ENCODE measurements at places on chromosomes 16 and 17.

GRCh38 chr16:2090777-2091546 is 43.2 kb downstream of the TSC2 start:
- DNase-seq = peak; percentile 78

DNA sequence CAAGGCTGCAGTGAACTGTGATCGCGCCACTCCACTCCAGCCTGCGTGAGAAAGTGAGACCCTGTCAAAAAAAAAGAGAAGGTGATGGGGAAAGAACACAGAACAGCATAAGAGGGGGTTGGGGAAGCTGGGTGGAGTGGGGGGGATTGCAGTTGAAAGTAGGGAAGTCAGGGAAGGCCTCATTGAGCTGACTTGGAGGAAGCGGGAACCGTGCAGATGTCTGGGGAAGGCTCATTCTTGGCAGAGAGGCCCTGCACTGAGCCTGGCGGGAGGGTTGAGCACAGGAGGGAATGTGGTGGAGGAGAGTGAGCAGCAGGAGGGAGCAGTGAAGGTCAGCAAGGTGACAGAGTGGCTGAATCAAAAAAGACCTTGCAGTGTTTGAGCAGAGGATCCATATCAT is 26.9 kb downstream of the IL4R start:
- no peak for DNase-seq

GRCh38 chr17:34797720-34798119 is 163.5 kb downstream of the CCT6B start:
- DNase-seq = no peak

DNA sequence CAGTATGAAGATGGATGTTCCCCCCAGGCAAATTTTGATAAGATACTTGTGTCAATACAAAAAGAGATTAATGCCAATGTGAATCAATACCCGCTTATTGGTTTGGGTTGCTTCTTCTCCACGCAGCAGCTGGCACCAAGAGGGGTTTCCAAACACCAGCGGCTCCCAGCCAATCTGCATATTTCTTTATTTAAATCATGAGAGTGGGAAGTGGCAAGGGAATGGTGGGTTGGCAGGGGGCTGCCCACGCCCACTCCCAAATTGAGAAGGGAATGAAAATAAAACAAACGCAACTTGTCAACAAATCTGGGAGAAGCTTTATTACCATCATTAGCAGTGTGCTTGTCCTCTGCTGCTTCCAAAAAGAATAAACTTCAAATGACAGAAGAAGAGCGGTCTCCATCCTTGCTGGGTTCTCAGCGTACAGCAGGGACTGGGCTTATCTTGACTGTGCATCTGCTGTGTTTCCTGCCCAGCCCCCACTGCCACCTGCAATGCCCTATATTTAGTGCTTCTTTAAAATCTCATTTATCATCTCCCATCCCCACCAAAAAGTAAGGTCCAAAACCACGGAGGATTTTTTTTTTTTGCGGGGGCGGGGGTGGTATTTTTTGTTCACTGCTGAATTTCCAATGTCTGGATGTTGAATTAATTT is 34.9 kb upstream of the C16orf78 start:
- no peak for DNase-seq

DNA sequence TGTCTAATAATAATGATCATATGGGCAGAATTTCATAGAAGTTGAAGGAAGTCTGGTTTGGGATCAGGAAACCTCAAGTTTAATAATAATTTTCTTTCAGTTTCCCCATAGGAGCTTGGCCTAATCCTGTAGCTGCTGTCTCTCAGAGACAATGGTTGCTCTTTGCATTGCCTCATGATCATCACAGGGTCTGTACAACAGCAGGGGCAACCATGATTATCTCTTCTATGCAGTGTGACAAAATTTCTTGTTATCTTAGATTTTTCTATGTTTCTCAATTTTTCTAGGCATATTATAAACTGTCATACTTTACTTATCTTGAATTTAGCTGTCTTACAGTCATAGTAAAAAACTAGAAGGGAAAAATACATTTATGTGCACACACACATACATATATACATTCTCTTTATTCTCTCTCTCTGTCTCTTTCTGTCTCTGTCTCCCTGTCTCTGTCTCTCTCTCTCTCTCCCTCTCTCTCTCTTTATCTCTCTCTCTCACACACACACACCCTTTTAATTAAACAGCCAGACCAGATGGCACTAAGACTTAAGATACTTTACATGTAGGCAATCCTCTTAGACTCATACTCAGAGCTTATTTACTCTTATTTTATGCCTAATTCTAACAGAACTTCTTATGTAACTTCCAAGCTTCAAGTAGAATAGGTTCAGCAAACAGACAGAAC is 30.5 kb downstream of the SMIM36 start:
- no peak for DNase-seq

DNA sequence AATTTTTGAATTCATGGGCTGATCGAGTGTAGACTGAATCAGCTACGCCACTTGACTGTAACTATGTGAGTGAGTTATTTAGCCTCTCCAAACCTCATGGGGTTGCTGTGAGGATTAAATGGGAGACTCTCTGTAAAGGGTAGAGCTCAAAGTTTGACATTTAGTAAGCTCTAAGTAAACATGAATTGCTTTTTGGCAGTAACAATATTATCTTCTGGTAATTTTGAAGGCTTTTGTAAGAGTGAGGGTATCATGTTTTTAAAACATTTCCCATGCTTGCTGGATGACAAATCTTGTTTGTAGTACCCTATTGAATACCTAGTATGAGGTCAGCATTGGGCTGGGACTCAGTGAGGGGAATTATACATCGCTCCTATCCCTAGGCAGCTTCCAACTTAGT is 35.3 kb downstream of the MRTFB start:
- no peak for DNase-seq

- DNase-seq = no peak
Observed at GRCh38 chr17:67585077-67585602, 132.6 kb upstream of the NOL11 start.

DNA sequence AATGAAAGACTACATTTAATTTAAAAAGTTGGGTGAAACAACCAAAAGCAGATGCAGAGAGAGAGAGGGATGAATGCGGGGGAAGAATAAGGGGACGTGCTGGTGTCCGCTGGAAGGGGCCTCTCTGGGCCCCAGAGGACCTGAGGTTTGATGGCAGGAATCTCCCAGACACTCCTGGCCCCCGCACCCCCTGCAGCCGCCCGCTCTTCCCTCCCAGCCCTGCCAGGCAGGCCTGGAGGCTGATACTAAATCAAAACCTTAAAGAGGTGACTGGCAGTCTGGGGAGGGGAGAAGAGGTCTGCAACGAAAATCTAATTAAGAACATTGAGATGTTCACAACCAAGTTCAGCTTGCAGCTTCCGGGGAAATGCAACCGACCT is 2.4 kb downstream of the FOXL1 start:
- no peak for DNase-seq

GRCh38 chr17:33769066-33769465 is 476.0 kb upstream of the ASIC2 start:
- DNase-seq = no peak

DNA sequence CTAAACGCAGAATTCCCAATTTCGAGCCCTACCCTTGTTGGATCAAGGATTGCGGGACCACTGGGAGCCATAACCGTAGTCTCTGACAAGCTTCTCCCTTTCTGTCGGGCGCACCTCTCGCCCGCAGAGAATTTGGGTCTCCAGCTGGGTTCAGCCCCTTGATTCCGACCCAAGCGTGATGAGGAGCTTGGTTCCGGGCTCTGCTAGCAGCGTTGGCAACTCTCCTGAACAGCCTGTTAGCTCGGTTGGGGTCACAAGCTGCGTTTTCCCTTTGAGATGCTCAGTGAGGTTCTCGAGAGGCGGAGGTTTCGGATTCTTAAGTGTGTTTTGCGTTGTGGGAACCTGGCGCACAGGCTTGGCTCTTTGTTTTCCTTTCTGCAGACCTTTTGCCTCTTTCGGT is 655 bp downstream of the ATXN1L start:
- no peak for DNase-seq

- DNase-seq = peak; percentile 83
Observed at GRCh38 chr17:68200689-68201417, 47.0 kb upstream of the AMZ2 start.

GRCh38 chr16:87098361-87098760 is 218.8 kb downstream of the C16orf95 start:
- DNase-seq = no peak

- DNase-seq = no peak
Observed at GRCh38 chr17:1091190-1091534, 88.6 kb downstream of the ABR start.

GRCh38 chr16:89034573-89034961 is 57.6 kb upstream of the CBFA2T3 start:
- DNase-seq = no peak

DNA sequence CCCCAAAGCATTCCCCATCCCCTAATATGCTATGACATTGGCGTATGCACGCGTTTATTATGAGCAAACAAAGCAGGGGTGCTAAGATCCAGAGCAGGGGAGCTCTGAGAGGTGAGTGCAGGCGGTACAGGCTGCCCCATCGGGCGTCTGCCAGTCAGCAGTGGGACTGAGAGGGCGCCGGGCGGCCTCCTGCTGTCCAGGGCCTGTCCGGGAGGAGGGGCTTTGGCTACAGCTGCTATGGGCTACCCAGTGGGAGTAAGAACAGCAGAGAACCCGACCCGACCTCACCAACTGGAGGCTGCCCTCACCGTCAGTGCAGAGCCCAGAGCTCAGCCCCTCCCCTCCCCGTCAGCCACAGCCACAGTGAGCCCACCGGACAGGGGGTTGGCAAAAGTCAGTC is 18.5 kb upstream of the AATK start:
- no peak for DNase-seq

DNA sequence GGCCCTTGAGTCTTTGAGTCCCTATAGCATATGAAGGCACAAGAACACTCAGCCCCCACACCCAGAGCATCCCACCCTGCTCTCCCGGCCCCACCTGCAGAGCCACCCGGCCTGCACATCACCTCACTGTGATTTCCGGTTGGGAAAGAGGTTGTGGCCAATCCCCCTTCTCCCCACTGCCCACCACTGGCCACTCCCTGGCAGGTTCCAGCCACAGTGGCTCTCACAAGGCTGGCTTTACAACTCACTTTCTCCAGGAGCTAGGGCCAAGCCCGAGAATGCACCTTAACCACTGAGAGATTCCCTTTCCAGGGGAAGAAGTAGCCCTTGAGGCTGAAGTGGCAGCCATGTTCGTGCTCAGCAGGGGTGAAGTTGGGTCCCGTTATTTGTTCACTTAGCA is 123.9 kb downstream of the C16orf78 start:
- DNase-seq = peak; percentile 6

DNA sequence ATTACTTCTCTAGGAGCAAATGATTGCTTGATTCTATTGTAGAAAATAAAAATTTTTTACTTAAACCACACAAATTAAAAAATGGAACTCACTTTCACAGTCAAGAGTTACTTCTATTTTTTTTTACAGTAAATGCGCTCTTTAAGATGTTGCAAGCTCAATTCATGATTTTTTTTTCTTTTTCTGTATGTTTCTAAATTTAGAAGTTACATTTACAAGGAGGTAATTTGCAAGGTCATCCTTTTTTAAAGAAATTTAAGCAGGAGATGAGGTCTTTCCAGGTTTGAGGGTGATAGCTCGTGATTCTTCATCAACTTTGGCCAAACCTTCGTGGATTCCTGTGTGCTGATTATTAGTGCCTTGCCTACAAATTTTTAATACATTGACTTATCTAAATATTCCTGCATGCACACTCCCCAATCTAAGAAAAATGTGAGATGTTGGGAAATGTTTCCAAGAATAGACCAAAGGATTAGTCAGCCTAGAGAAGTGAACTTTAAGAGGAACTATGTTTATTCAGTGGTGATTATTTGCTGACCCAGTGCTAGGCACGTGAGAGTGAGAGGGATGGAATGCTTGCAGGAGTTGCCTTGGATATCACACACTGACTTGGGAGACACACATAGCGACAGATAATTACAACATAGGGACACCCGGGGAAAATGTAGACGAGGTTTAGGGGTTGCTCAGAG is 429.8 kb downstream of the MAF start:
- DNase-seq = peak; percentile 23

GRCh38 chr17:58956997-58957724 is 149.5 kb downstream of the TRIM37 start:
- no peak for DNase-seq

DNA sequence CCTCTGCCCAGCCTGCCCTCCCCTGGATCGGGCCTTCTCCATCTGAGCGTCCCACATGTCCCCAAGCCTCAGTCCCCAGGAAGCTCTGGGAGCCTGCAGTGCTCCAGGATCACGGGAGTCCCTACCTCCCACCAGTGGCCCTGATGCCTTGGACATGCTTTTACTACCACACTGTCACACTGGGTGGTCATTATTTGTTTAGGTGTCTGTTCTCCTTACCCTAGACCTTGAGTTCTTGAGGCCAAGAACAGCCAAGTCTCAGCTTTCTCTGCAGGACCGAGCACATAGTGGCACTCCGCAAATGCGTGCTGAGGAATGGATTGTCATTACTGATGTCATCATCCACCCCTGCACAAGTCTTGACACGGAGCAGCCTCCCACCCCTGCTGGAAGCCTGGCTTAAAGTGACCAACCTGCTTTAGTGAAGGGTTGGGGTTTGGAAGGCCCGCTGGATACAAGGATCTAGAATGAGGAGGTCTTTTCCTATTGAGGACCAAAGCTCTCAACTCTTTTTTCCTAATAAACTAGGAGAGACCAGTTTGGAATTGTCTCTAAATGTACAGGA is 132.9 kb upstream of the CRHR1 start:
- no peak for DNase-seq
